Foreskin melanocyte (primary cell): ENCODE measurements at places on chromosomes 2 and 18.

- no peak for DNase-seq
Observed at GRCh38 chr2:232354069-232354468, 24.5 kb upstream of the ALPP start.

GRCh38 chr2:69080071-69080470 is 67.1 kb downstream of the ANTXR1 start:
- DNase-seq, result no peak

DNA sequence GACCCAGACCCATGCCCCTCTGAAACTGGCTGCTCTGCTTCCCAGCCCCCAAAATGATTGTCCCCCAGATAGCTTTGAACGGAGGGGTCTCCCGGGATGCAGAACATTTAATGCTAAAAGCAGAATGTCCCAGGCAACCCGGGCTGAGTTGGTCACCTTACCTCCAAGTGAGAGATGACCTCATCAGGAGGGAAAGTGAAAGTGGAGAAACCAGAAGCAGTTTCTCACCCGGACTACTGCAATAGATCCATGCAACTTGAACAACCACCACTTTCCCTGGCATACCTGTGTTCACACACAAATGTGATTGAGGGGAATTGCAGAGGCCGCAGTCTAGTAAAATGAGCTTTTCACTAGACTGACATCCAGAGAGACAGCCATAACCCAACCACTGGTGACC is 75.3 kb upstream of the NPAS2 start:
- DNase-seq, result no peak

GRCh38 chr2:230326453-230327417 is at the start of gene SP140L:
Gene SP140L (plus strand): TSS chr2:230327193. CDS start chr2:230327270, 77 bp downstream.
- peak; percentile 73 for DNase-seq

DNA sequence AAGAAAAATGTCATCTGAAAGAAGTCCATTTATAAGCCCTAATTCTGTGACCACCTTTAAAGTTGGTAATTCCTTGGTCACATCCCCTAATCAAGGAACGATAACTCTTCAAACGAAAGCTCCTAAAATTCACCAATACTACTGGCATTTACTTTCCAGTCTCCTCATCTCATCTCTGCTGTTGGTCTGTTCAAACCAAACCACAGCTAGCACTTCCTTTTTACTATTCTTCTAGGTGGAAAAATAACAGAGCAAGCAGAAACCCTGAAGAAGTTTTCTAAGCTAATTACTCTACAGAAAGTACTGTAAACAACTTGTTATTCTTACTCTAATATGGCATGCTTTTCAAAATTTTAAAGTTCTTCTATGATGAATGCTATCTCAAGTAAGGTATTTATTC is 21.6 kb downstream of the TIA1 start:
- no peak for DNase-seq

- DNase-seq, result no peak
Observed at GRCh38 chr2:176493226-176493825, 224.1 kb downstream of the MTX2 start.

- DNase-seq, result no peak
Observed at GRCh38 chr2:172230889-172231401, 128.2 kb upstream of the DLX2 start.

- no peak for DNase-seq
Observed at GRCh38 chr2:39780825-39781600, 2.0 kb upstream of the THUMPD2 start.

DNA sequence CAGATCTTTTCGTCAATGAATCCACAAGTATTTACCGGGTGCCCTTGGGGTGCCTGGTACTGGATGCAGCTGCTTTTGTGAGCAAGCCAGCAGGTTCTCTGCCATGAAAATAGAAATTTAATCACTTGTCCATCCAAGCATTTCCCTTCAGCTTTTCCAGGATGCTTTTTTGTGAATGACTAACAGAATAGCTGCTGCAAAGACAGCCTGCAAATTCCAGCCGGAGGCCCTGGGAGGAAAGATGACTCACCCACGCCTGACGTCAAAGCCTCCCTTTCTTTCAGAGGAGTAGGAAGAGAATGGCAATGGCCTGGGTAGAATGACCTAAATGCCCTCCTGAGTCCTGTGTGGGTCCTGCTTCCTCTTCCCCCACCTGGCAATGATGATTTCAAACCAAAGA is 111.9 kb downstream of the AP1S3 start:
- DNase-seq, result peak; percentile 94

- no peak for DNase-seq
Observed at GRCh38 chr2:128054104-128054885, 26.4 kb upstream of the SAP130 start.

- DNase-seq, result no peak
Observed at GRCh38 chr18:7940971-7941370, 373.9 kb downstream of the PTPRM start.

GRCh38 chr2:235333076-235333475 is 160.8 kb upstream of the AGAP1 start:
- no peak for DNase-seq

- DNase-seq, result no peak
Observed at GRCh38 chr2:179107737-179108136, 57.8 kb upstream of the CCDC141 start.

DNA sequence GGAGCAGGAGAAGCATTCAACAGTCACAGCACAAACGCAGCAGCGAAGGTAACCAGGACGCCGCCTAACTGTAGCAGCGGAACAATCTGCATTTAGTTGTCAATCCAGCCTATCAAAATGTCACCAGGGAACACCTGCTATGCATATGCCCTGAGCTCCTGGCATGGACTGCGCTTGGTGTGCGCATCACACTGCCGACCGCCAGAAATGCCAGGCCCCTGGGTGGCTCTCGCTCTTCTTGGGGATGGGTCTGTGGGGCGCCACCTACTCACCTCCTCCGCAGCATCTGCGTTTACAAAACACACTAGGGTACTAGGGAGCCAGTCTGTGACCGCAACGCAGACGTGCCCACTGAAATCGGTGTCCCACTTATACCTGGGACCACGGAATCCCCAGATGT is 31.7 kb downstream of the ZNF516 start:
- DNase-seq, result no peak

- no peak for DNase-seq
Observed at GRCh38 chr2:29560030-29560429, 361.4 kb downstream of the ALK start.

DNA sequence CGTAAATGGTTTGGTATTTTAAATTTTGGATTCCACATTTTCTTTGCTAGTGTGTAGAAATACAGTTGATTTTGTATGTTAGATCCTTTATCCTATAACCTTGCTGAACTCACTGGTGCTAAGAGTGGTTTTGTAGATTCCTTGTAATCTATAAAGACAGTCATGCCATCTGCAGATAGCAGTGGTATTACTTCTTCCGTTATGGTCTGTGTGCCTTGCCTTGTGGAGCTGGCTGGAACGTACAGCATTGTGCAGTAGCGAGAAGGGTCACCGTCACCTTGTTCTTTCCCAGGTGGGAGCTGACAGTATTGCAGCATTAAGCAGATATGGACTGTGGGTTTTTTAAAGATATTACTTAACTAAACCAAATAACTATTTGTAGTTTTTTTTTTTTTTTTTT is 33.7 kb downstream of the ATP9B start:
- no peak for DNase-seq

DNA sequence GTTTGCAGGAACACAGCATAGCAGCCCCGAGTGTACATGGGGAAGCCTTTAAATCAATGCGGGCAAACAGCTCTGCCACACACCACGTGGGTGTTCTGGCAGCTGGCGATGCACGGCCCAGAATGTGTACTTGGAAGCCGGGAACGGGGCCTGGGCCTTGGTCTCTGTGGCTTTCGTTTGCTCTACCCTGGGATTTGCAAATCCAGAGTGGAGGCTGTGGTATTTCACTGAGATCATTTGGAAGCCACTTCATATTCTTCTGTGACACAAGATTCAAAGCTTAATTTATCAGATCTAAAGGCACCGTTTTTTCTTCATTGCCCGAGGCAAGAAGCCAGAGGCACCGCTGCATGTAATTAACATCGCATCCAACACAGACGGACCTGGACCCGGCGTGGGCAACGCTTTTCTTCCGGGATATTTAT is 246.3 kb upstream of the MYT1L start:
- DNase-seq, result no peak
